ENCODE measurements at places on chromosomes 6 and 20.
A peak's percentile ranks its signal among the peaks of the same experiment; 100 is the strongest.

DNA sequence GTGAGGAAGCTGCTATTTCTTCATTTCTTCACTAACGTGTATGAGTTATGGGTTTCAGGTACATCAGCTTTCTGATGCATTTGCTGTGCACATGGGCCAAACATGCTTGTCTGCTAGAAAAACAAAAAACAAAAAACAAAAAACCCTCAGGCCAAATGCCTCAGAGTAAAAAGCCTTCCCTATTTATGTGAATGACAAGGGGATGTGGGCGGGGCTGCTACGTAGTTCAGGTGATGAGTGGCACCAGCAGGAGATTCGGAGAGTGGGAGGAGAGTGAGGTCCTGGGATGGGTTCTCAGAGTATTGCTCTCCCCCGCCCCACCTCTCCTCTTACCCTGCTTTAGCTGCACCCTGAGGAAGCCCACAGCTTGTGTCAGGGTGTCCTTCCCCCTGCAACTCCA, 596.8 kb upstream of the JAG1 start:
- peak; percentile 20 for DNase-seq

DNA sequence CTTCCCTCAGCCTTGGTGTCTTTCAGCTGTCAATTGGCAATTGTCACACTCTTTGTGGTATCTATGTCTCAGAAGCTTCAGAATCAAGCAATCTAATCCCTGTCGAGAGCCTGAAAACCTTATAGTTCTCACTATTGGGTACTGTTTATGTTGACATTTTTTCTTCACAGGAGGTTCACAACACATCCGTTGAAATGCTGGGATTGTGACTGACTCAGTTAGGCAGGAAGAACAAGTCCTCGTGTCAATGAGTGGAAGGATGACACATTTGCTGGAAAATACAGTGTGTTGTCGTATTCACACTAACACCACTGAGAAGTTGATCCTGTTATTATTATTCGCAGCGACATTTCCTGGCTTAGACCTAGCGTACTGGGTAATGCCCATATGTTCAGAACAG, 163.9 kb upstream of the CITED2 start:
- DNase-seq: no peak

- no peak for DNase-seq
Observed at GRCh38 chr20:20521736-20522135, 153.8 kb downstream of the INSM1 start.

GRCh38 chr6:26067367-26067766, 19.9 kb upstream of the HFE start:
- DNase-seq: no peak

DNA sequence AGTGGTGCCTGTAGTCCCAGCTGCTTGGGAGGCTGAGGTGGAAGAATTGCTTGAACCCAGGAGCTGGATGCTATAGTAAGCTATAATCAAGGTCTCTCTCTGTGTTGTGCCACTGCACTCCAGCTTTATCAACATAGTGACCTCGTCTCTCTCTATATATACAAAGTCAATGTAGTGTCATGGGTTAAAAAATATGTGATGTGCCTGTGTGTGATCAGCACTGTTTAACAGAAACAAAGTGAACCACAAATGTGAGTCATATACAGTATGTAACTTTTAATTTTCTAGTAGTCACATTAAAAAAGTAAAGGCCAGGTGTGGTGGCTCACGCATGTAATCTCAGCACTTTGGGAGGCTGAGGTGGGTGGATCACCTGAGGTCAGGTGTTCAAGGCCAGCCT, 85.3 kb upstream of the RNF24 start:
- no peak for DNase-seq

- no peak for DNase-seq
Observed at GRCh38 chr6:129996387-129996786, 22.0 kb upstream of the L3MBTL3 start.

DNA sequence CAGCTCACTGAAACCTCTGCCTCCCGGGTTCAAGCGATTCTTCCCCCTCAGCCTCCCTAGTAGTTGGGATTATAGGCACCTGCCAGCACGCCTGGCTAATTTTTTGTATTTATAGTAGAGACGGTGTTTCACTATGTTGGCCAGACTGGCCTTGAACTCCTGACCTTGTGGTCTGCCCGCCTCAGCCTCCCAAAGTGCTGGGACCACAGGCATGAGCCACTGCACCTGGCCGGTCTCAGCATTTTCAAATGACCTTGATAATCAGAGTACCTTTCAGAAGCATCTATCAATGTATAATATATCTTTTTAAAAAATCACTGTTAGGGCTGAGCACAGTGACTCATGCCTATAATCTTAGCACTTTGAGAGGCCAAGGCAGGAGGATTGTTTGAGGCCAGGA, 143.0 kb downstream of the DOK5 start:
- DNase-seq: no peak

- DNase-seq: peak; percentile 70
Observed at GRCh38 chr20:63969838-63970713, at the start of gene ZNF512B. TSS of gene ZNF512B (minus strand) at chr20:63969930. CDS start at chr20:63967950, 1,980 bp downstream.

DNA sequence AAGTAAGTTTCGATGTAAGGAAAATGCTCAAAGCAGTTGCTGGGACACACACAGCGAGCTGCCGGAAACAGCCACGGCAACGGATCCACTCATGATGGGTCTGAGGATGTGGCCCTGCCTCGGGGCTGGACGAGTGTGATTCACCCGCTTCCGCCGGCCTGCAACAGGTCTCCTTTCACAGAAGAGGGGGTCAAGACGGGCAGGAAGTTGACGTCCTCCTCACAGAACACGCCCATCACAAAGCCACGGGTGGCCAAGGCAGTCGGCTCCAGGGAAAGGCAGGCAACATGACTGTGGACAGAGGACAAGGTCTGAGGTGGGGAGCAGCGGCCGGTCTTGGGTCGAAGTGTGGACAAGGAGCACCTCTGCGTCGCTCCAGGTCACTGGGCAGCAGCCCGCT, 29.9 kb upstream of the SMOC2 start:
- DNase-seq: no peak

- DNase-seq: no peak
Observed at GRCh38 chr20:20737158-20737557, 24.7 kb upstream of the RALGAPA2 start.

DNA sequence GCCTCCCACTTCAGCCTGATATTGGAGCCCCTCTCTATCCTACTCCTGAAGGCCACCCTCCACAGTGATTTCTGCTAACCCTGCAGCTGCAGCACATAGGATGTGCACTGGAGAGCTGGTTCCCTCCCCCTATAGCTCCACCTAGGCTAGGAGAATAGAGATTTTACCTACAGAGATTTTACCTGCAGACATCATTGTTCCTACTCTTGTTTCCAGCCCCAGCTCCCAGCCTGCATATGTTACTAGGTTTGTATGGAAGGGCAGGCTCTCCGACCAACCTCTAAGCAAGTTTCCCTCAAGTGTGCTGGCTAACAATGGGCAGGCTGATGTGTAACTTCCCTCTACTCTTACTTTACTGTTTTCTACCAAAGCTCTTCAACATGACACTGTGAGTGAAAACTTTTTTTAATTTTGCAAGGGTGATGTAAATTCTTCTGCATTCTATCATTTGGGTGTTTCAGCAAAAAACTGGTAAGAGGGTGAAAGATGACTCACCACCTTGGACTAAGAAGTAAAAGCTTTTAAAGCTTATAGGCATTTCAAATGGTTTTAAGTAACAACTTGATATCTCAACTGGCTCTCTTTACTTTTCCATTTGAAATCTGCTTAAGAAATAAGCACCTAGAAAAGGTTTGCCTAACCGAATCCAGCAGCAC, 106.8 kb downstream of the CDK19 start:
- peak; percentile 55 for DNase-seq

- DNase-seq: no peak
Observed at GRCh38 chr6:39280247-39280731, 33.9 kb downstream of the KCNK17 start.

- no peak for DNase-seq
Observed at GRCh38 chr20:24955045-24955444, 6.0 kb downstream of the CST7 start.

DNA sequence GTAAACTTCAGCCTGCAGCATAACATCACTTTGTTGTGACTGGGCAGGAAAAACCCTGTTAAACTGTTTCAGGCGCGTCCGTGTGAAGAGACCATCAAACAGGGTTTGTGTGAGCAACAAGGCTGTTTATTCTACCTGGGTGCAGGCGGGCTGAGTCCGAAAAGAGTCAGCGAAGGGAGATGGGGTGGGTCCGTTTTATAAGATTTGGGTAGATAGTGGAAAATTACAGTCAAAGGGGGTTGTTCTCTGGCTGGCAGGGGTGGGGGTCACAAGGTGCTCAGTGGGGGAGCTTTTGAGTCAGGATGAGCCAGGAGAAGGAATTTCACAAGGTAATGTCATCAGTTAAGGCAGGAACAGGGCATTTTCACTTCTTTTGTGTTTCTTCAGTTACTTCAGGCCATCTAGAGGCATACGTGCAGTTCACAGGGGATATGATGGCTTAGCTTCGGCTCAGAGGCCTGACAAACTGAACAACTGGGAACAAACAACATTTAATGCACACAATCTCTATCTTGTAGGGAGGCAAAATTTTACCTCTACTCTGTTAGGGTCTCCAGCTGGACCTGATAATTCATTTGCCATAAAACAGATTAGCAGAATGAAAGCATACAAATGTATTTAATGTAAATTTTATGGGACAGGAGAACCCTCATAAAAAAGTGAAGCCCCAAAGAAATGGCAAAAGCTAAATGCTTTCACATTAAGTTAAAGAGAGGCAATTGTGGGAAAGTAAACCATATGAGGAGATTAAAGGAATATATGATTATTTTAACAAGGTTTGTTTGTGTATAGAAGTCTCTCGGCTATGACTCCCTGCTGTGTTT, 58.3 kb upstream of the HFE start:
- DNase-seq: no peak
